ENCODE measurements at places on chromosomes 5 and 9.

- no peak for DNase-seq
Measured at GRCh38 chr9:77016526-77017504, 2.6 kb upstream of the FOXB2 start.

DNA sequence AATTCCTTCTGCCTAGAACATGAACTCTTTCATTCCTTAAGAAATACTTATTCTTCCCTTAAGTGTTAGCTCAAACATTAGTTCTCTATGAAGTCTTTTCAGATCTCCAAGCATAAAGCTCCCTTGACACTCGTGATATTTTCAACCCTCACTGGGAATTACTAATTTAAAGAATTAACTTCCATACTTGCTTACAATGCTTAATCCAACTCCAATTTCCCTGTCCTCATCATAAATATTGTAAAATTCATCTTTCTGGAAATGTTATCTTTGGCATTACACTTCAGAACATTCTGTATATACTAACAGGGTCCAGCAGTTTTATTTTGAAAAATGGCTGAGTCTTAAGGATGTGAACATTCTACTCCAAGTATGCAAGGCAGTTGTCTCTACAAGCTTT is 7.2 kb downstream of the STARD4 start:
- no peak for DNase-seq

DNA sequence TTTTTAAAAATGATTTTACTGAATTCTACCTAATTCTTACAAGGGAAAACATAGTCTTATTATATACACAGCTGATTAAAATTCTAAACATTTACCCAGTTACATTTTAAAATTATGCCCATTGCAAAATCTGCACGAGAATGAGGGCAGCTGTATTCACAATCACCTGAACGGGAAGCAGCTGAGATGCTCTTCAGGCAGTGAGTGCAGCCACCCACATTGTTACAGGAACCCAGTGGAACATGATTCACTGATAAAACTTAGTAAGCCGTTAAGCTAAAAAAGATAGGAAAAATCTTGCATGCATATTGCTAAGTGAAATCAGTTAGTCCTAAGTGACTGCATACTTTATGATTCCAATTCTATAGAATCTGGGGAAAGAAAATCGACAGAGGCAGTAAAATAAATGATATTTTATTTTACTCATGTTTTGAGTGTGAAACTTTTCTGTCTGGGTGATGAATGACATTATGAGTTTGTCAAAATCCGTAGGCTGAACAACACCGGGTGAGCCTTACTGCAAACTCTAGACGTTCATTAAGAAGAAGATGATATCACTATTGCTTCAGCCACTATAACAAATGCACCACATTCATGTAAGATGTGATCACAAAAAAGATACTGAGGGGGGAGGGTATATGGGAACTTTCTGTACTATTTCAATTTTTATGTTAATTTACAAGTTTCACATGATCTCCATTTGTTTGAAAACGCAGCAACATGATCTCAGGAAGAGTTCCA is 39.1 kb upstream of the FLT4 start:
- no peak for DNase-seq

DNA sequence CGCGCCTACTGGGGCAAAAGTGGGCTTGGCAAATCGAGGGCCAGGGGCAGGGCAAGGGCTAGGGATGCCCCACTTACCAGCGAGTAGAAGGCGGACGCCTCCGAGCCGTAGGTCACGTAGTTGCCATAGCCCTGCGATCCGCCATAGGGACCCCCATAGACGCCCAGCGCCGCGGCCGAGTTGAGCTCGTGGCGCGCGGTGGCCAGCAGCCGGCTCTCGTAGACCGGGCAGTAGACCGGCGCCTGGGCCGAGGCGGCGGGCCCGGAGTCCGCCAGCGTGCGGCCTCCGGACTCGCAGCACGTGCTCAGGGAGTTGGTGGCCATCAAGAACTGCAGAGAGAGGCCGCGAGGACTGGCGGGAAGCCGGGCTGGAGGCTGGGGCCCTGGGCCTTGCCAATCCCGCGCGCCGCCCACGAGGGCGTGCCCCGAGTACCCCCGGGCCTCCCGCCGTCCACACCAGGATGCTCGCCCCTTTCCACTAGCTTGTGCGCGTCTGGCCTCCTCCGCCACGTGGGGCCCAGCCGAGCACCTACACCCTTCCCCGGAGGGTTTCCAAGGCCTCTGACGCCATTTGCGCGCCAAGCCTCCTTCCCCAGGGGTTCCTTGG is 891 bp downstream of the IRX4 start:
- DNase-seq, result no peak

DNA sequence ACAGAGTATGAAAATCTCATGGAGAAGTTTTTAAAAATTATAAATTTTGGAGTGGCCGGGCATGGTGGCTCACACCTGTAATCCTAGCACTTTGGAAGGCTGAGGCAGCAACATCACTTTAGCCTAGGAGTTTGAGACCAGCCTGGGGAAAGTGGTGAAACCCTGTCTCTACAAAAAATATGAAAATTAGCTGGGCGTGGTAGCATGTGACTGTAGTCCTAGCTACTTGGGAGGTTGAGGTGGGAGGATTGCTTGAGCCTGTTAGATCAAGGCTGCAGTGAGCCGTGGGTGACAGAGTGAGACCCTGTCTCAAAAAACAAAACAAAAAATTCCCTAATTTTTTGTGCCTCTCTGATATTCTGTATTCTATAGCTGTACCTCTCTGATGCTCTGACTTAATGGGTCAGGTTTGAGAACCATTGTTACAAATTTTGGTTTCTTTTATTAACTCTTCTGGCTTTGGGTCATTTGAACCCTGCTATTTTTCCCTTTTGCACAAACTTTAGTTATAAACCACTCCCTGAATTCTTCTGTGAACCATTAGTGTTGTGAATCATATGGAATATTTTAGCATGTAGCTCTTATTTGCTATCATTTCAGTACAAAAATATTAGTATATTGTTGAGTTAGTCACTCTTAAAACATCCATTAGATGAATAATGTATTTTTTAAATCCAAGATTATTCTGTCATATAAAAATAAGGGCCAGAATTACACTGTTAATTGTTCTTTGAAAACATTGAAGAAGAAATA is 51.0 kb downstream of the FER start:
- no peak for DNase-seq

- DNase-seq, result no peak
Measured at GRCh38 chr5:61507232-61507631, 175.2 kb downstream of the ZSWIM6 start.

DNA sequence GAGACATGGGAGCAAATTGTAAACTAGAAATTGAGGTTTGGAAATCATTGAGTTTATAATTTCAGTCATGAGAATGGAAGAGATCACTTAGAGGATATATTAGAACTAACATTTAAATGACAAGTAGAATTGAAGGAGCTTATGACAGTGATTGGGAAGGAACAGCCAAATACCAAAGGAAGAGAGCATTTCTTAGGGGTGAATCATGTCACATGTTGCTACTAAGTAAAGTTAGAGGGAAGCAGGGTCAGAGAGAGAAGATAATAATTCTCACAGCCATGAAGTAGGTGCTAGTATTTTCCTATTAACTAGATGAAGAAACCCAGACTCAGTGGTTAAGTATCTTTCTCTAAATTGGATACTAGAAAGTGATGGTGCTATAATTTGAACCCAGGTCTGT is 59.3 kb downstream of the COMMD10 start:
- no peak for DNase-seq

GRCh38 chr5:134793111-134793510 is 34.5 kb downstream of the DDX46 start:
- no peak for DNase-seq

DNA sequence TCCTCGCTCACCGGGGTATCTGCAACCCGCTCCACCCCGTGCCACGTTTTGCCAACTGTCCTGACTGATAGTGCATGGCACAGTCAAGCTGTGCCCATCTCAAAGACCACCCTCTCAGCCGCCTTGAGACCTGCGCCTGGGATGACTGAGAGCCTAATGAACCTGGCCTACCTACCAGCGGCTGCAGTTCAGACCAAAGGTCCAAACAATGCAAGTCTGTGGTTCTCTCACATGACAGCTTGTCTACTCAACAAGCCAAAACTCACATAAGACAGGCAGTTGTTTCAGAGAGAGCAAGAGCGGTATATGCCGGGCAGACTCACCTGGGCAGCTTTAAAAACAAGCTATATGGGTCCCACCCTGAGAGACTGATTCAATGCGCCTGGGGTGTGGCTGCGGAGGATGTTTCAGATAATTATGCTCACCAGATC is 70.5 kb downstream of the EPB41L4B start:
- DNase-seq, result no peak

GRCh38 chr9:32565967-32566366 is 7.0 kb downstream of the NDUFB6 start:
- no peak for DNase-seq

GRCh38 chr5:137263371-137264005 is 235.6 kb downstream of the SPOCK1 start:
- no peak for DNase-seq

DNA sequence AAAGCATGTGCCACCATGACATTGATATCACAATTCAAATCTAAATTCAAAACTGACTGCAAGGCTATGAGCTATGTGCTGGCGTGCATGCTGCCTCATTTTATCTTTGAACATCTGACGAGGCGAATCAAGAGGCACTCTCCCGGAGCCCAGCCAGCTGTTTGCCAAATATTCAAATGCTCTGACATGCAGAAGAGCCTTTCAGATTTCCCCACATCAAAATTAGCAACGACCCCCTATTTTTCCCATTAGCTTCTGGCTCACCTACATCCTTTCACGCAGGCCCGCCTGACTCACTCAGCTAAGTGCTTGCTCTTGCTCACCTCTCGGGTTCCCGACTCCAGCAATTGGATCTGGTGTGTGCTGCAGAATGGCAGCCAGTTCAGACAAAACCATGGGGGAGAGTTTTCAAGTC is 159.0 kb downstream of the NR2F1-AS1 start:
- no peak for DNase-seq

- DNase-seq, result peak; percentile 23
Measured at GRCh38 chr5:83473346-83474160, 2.0 kb downstream of the VCAN start.

GRCh38 chr5:112929336-112930081 is 7.5 kb upstream of the REEP5 start:
- no peak for DNase-seq

DNA sequence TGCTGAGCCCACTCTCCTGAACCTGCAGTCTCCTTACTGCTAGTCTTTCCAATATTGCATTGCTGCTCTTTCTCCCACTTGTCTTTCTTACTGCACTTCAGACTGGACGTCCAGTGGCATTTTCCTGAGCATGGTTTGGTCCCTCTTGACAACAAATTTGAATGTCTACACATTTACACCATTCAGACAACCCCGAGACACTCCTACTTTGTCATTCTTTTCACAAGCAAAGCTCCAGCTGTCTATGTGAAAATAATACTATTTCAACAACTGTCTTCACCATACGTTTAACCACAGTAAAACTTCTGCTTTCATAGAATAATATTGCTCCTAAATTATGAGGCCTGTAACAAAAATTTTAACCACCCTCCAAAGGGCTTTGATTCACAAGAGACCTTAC is 10.4 kb upstream of the APTX start:
- no peak for DNase-seq

DNA sequence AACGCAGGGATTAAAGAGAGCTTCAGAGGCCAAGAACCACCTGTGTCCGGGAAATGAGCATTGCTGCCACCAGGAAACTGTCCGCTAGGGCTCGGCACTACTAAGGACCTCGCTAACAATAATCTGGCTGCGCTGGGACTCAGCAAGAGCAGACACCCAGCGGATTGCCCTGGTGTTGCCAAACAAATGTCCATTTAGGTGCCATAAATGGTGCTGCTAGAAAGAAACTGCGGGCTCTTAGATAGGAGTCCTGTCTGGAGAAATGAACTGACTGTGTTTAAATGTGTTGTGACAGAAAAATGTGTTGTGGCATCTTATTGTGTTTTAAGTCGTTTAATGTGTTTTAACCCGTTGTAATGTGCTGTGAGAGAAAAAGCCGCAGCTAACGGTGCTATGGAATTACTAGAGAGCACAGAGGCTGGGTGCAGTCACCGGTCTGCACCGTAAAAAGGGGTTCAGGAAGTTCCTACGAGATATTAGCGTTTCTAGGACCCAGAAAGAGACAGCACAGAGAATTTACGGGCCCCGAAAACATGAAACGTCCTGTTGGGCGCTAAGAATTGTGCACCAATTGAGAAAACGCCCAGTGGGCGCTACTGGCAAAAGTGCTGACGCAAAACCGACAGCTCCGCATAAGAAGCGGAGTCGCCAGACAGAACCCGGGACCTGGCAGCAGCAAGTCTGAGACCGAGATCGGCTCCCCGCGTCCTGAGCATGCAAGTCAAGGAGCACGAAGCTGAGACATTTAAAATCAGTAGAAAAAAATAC is 90.6 kb downstream of the ANXA2R start:
- DNase-seq, result no peak

- DNase-seq, result no peak
Measured at GRCh38 chr9:95147452-95148207, 169.9 kb downstream of the FANCC start.

DNA sequence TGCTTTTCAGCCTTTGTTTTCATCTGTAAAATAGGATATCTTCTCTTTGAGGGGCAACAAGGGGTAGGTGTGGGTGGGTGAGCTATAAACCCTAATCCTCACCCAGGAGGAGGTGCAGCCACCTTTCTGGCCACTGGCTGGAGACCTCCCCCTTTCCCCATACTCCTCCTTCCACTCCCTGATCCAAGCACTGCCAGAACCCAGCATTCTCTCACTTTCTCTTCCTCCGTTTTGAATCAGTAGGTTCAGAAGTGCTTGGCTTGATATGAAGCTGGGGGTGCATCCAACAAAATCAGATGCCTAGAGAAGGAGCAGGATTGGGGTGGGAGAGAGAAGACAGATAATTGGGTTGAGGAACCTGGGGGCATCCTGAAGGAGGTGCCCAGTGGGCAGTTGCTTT is 6.8 kb upstream of the NSD1 start:
- DNase-seq, result no peak

DNA sequence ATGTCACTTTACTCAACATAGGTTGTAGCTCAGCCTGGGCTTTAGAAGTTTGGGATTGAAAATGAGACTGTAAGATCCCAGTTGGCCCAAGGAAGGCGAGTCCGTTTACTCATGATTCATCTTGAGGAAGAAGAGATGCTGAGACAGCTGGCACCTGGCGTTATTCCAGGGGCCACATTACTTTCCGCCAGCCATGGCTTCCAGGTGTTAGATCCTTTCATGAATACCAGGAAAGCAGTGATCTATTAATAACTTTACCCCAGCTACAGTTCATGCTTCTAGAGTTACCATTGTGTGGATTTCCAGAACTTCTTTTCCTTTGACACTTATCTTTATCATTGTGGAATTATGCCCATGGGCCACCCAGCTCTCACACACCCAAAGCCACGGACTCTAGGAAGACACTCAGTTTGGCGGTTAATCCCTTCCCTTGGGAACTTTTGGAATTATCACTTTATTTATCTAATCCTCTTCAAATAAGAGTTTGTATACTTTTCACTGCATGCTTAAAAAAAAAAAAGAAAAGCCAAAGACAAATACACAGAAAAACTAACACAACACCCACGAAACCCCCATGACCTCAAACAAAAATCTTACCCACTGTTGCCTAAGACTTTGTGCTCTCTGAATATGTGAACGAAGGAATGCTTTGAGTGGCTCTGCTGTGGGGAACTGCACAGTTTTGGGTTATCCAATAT is 26.9 kb downstream of the RAI14 start:
- no peak for DNase-seq
